ENCODE measurements at places on chromosomes 7 and 10.

DNA sequence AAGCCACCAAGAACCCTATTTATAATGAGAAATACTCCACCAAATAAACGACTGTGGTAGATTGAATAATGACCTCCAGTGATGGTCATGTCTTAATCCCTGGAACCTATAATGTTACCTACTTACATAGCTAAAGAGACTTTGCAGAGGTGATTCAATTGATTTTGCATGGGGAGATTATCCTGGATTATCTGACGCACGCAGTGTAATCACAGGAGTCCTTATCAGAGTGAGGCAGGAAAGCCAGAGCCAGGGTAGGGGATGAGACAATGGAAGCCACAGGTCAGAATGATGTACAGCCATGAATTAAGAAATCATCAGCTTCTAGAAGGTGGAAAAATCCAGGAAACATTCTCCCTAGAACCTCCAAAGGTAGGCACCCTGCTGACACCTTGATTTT, 286.4 kb upstream of the SP4 start:
- ATAC-seq = no peak

DNA sequence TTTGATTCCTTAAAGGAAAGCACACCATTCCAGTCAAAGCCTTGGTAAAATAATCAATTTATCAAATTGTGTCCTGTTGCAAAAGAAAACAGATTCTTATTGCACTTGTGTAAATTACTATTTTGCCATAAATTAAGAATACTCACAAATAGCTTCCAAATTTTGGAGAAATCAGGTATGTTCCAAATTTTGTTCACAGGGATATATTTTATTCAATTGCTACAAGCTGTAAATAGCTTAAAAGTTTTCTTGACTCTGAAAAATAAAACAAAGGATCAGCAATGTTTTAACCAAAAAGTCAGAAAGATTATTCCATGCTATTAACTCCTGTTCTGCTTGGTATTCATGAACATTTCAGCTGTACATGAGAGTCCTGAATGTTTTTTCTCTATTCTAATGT, 47.4 kb upstream of the CHST3 start:
- no peak for ATAC-seq

GRCh38 chr10:102375867-102376266, 19.6 kb upstream of the NFKB2 start:
- no peak for ATAC-seq

- ATAC-seq = no peak
These were observed 45.1 kb downstream of the INPP5F start for GRCh38 chr10:119770928-119771327.

DNA sequence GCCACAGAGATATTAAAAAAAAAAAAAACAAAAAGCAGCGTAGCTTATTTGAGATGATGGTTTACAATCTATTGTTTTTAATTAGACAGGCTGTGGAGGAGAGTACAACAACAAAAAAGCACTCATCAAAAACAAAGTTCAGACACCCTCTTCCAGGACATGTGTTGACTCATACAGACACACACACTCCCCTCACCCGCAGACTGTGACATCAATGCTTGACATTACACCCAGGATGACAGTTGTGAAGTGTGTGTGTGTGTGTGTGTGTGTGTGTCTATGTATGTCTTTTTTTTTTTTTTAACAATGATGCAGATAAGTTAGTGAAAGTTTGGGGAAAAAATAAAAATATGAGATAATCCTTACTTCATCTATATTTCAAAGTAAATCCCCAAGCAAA, 303.6 kb downstream of the GPAM start:
- no peak for ATAC-seq

GRCh38 chr7:123754271-123754871, 5.6 kb upstream of the WASL start:
- no peak for ATAC-seq

DNA sequence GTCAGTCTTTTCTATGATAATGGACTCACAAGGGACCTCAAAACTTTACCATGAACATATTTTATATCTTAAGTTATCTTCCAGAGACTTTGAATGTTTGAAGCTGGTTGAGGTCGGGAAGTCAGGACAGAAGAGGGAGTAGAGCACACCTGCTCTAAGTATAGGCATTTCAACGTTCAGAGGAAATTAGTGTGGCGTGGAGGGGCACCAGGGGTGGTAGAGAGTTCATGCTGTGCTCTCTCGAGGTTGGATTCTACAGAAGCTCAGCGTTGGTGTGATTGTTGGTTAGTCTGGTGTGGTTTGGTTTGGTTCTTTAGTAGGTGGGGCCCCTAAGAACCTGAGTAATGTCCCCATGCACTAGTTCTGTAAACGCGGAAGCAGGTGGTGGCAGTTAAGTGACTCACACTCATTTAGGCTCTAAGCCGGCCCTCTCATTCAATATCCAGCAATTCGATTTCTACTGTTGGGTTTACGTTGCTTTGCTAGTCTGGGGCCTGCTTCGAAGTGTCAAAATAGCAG, 19.8 kb downstream of the CNTNAP2 start:
- no peak for ATAC-seq

DNA sequence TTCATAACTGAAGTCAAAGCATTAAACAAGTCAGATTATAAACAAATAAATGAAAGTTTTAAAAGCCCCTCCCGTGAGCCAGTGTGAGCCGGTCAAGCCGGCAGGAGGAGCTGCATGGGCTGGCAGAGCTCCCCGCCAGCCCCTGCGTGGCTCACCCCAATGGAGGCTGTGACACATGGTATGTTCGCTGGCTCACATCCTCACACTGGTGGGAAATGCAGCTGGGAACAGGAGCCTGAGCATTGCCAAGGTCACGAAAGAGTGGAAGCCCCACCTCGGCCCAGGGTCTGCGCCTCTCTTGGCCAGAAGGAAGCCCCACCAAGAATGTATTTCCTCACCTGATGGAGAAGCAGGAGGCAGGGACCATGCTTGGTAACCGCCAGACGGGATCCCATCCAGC, 261.7 kb upstream of the TCERG1L start:
- no peak for ATAC-seq

DNA sequence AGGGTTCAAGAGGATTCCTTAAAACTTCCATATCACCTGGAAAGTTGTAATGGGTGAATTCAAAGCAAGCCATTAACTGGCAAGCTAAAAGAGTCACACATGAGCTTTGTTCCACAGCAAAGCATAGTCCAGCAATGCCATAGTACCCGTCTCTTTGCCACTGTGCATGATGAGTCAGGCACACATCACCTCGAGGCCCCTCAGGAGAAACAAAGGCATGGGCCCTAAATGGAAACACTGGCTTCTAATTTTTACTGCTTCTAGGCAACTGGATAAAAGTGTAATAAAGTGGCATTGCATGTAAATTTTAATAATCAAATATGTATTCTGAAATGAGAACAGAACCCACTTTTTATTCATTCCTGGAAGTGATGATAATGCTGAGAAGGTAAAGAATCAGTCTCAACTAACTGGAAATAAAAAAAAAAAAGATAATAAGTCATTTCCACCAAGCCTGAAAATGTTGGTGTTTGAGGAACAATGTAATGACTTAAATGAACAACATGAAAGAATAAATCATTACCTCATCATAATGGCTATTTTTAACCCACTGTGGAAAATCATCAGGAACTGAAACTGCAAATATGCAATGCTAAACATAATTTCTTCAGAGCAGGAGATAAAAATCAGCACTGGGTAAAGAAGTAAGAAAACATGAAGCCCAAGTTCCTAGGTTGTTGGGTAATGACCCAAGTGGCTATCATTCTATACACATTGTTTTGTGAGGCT, 104.9 kb downstream of the CDK6 start:
- ATAC-seq = peak; percentile 83

DNA sequence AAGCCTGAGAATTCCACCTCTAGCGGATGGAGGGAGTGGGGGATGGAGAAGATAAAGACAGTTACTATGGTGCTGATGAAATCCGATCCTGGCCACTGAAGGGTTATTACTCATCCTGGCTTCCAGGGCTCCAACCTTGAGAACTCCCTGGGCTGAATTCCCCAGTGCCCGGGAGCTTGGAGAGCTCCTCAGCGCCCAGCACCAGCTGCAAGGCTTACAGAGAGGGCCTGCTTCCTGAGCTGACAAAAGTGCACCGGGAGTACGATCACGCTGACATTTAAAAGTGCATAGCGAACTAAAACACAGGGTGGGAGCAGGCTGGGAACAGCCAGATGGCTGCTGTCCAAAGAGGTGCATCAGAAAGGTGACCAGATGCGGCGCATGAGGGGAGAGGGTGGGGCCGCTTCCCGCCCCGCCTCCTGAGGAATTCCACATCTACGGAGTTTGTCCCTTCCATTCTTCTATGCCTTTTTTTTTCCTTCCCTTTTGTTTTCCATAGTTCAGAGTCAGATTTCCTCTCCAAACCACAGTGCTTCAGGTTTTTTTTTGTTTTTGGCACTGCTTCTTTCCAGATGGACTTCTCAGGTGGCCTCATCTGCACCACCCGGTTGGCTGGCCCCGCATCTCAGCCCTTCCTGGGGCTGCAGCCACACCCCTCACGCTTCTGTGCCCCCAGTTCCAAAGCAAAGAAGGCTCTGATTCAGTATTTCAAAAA, 62.4 kb upstream of the MKRN1 start:
- ATAC-seq = no peak

All from activated T-helper 17 cell treated with anti-CD3 and anti-CD28 coated beads, Interleukin-2, amount 50 U/mL, for 72 hours (primary cell).